CD4-positive, alpha-beta T cell (primary cell): ENCODE measurements at places on chromosomes 11 and 22. TPM values are rescaled to one million over a fixed set of nuclear protein-coding genes. Genes with fewer than 3 reads are reported as not detected.

PARVA gene
- 0.08 TPM for total RNA-seq

C22orf31 gene
- total RNA-seq, result not detected

CHRM1 gene
- not detected for total RNA-seq

E2F8 gene
- total RNA-seq, result not detected
